Hematopoietic multipotent progenitor cell (in vitro differentiated cells): ENCODE measurements at places on chromosomes 7 and 10.

GRCh38 chr10:69232252-69232651 lies 12.1 kb downstream of the HKDC1 start:
- no peak for DNase-seq

GRCh38 chr7:135929722-135930141 lies 47.4 kb downstream of the MTPN start:
- no peak for DNase-seq

- DNase-seq: no peak
Measured at GRCh38 chr7:90613088-90613498, 17.0 kb downstream of the CDK14 start.

DNA sequence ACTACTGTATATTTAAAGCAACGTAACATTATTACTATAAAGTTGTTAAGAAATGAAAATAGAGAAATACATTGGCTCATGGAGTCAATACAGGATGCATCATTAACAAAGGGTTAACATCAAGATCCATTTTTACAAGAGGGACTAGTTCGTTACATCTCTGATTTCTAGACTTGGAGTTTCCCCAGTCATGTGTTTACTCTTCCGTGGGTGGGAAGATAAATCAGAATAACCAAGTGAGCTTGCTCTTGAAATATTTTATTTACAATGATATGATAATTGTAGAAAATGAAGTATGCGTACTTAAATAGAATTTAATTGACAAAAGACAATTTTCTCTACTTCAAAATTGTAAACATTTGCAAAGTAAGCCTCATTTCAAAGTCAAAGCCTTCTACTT lies 1.0 kb upstream of the PRKAR2B start:
- DNase-seq: no peak

- no peak for DNase-seq
Measured at GRCh38 chr7:1402791-1403637, 56.3 kb downstream of the MICALL2 start.

GRCh38 chr10:2836921-2837662 lies 230.3 kb upstream of the PFKP start:
- DNase-seq: no peak

- DNase-seq: no peak
Measured at GRCh38 chr10:24556126-24556749, 167.4 kb downstream of the ARHGAP21 start.

- DNase-seq: no peak
Measured at GRCh38 chr10:35633006-35633980, 8.8 kb downstream of the FZD8 start.

DNA sequence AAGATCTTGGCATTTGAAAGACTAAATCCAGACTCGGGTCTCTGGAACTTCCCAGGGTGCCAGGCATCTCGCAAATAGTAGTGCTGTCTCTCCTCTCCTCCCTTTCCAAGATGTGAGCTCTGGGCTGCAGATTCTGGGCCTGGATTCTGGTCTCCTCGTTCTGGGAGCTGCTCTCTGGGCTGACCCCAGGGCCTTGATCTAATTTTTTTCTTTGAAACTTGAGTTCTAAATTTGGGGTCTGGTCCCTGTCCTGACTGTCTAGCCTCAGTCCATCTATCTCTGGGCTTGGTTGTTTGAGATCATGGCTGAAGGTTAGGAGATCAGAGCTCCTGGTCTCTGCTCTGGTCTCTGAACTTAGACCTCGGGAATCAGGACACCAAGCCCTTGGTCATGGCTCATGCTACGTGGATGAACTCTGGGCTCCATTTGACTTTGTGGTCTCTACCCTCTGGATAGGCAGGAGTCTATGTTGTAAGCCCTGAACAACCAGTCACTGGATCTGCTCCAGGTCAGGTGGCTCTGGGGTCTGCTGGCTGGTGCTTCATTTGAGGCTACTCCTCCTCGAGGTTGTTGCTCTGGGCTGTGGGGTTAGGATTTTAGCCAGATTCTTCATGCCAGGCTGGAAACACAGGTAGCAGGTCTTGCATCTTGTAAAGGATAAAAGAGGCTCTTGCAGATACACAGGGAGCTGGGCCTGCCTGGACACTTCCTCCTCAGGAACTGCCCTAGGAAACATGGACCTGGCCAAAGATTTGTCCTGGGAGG lies 8.0 kb upstream of the MBL2 start:
- DNase-seq: no peak

DNA sequence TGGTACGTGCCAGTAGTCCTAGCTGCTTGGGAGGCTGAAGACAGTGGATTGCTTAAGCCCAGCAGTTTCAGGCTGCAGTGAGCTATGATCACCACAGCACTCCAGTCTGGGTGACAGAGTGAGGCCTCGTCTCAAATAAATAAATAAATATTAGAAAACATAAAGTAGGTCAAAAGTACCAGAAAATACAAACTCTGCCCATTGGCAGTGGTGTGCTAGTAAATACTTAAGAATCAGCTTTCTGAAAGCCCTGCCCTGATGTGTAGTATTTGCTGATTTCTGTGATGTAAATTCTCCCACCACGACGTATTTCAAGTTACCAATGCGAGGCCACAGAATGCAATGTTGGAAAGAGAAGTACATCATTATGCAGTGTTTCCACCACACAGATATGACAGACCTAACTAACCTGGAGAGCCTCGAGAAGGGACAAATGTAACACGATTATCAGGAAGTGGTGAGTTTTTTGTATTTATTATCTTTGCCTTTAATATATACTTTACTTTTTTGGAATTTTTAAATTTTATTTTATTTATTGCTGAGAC lies 11.8 kb upstream of the MAP3K8 start:
- no peak for DNase-seq

GRCh38 chr10:48683868-48684267 lies 805 bp upstream of the WDFY4 start:
- DNase-seq: peak; percentile 11

DNA sequence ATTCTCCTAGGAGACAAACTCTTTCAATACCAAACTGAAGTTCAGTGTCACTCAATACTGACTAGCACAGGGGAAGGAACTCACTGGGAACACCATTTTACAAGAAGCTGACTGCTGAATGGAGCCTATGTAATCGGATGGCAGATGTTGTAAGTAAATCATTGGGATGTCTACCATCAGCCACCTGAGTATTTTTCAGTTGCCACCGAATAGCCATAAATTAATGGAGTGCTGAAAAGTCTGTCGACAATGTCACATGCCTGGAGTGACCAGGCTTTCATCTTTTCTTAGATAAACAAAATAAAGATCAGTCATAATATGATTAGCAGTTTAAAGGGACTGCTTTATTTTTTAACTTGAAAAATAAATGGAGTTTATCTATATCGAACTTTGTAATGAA lies 145.9 kb upstream of the SEMA3E start:
- no peak for DNase-seq

GRCh38 chr7:18212758-18213157 lies 185.1 kb upstream of the PRPS1L1 start:
- DNase-seq: no peak

DNA sequence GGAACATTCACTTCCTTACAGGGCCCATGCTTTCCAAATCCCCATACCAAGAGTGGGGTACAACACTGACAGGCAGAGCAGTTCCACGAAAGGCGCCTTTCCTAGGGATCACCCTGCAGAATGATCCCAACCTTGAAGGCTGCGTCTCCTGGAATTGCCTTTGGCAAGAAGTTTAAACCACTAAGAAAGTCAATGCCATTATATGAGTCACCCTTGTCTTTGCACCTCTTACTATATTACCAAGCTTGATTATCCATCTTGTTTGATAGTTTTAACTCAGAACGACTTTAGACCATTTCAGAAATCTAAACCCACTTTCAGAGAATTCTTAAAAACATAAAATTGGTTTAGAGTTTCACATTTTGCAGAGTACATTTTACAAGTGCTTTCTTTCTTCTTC lies 282.1 kb downstream of the ARHGAP12 start:
- no peak for DNase-seq

DNA sequence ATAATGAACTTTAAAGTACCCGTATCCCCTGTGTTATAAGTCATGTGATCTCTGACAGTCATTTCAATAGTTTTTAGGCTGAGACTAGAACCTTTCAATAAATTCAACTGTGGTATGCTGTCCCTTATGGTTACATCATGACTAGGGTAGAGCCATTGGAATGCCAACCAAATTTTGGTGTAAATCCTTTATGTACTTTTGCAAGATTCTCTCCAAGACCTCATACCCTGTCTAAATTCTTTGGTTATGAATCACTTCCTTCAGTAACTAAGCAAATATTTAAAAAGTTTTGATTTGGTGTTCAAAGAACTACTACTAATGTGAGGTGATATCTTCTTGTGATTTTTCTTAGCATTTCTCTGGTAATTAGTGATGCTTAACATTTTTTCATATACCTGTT lies 20.8 kb upstream of the OR6B1 start:
- DNase-seq: no peak

DNA sequence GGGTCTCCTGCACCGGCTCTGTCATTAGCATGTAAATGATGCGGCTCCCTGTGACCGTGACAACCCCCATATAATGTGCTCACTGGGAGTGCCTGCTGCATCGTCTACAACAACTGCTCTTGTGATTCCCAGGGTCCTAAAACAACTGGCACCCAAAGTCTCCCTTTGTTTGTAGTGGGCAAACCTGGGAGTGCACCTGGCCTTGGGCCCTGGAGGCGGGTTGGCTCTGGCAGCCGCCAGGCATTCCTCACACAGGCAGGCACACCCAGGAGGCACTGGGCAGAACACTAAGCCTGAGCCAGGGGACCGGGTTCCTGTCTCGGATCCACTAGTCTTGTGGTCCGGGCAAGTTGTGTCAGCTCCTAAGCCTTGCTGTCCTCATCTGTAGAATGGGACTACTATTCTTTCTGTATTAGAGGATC lies 115.5 kb upstream of the GPR26 start:
- no peak for DNase-seq

- DNase-seq: no peak
Measured at GRCh38 chr7:338295-339061, 48.5 kb downstream of the FOXL3 start.

DNA sequence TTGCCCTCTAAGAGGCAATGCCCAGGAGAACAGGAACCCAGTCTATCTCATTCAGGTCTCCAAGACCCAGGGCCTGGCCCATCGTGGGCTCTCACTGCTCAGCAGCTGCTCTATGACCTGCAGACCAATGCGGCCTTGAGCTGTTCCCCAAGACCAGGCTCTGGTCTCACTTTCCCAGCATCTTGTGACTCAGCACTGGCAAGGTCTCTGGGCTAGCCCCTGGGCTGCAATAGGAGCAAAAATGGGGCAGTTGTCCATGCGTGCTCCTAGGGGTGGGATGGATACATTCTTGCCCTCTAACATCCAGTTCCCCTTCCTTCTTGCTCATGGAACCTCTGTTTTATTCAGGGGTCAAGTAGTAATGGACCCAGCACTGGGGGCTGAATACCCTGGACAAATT lies 13.5 kb downstream of the GCK start:
- DNase-seq: no peak

DNA sequence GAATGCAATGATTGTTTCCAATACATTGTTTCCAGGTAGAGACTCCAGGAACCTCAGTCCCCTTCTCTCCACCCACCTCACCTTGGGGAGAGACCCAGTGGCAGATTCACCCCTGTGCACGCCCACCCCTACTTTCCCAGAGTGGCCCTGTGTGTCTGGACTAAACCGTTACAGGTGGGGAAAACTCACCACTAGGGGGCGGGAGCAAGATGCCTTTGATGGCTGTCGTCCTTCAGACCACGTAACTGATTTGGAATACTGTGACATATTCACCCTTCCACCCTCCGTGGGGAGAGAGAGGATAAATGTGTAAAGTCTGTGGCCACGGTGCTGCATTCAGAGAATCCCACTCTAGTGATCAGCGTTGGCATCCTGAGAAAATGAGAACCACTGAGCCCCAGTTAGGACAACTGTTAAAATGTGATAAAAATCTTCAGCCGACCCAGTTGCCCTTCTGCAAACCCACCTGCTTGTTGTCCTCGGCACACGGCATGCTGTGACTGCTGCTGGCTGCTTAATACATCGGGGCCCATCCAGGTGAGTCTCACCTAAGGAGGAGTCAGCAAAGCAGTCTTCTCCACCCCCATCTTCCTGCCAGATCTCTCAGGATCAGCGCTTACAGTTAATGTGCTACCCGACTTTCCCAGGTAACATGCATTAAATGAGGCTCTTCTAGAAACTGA lies 41.5 kb upstream of the NMT2 start:
- peak; percentile 58 for DNase-seq

DNA sequence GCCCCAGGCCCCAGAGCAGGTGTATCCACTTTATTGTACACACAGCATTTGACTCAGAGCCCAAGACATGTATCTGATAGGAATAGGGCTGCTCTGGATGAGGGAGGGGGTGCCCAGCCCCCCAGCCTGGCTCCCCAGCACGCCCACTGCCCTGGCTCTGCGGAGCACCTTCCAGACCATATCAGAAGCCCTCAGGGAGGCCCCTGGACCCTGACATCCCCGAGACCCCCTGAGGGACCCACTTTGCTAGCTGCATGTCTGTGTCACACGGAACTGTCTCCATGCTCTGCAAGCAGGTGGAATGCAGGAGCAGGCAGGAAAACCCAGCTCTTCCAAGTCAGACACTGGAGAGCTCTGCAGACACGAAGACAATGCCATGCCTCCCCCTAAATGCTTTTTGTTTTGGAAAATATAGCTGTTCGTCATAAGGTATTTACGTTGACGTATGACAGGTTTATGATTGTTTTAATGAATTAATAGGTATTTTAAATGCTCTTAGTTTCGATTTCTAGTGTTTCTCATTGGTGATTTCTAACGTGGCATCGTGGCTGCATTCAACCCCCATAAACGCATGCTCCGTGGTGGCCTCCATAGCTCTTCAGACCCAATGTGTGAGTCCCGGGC lies 92.8 kb upstream of the INSIG1 start:
- no peak for DNase-seq

GRCh38 chr7:132939495-132939894 lies 142.4 kb downstream of the CHCHD3 start:
- DNase-seq: no peak

- DNase-seq: no peak
Measured at GRCh38 chr7:86407291-86407690, 236.4 kb upstream of the GRM3 start.

DNA sequence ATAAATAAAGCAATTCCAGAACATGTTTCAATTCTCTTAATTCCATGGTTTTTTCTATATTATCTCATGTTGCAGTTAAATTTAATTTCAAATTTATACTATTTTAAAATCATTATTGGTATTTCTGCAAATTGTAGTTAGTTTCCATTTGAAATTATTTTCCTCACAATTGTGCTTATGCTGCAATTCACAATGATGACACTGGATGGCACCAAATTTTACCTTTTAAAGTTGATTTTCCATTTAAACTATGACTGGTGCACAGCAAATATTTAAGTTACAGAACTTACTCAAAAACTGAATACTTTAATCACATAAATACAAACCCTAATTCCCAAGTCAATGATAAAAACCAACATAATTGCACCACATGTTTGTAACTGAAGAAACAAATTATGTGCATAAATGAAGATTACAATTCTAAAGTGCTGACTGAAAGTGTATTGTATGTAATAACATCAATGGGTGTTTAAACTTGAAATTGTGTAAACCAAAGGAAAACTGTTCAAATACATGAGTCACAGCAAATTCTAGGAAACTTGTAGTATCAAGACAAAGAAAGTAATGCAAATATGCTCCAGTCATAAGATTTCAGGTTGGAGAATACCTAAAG lies 75.3 kb upstream of the AASS start:
- DNase-seq: peak; percentile 27
